SJSA1 (cell line): ENCODE measurements at places on chromosomes 13 and 19. TPM values are rescaled to one million over a fixed set of nuclear protein-coding genes. Genes with fewer than 3 reads are reported as not detected.

DNA sequence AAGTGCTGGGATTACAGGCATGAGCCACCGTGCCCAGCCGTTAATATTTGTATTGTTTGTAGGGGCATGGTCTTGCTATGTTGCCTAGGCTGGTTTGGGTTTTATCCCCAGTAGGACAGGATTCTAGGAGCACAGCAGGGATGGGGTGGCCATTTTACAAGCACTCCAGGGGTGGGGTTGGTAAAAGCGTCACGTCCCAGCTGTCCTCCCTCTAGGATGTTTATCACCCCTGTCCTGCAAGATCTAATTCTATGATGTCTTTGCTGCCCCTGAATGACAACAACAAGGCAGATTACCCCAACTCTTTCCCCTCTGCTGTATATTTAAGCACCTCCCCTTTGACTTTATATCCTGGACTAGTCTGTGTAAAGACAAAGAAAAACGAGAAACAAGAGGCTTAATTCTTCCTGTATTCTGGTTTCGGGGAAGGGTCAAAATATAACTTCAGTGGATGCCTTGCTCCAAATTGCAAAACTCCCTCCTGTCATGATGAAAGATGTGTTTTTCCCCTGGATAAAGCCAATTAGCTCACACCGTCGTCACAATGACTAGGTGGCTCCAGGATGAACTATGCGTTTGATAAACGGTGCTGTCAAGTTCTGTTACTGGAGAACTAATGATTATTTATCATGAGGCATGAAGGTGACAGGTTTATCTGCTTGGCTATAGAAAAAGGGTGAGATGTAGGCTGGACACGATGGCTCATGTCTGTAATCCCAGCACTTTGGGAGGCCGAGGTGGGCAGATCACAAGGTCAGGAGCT, 27.8 kb upstream of the OR1M1 start:
- DNase-seq, result no peak

GRCh38 chr13:28621449-28621848, 37.5 kb upstream of the POMP start:
- DNase-seq, result no peak

GRCh38 chr13:71394176-71394575, 472.8 kb downstream of the DACH1 start:
- no peak for DNase-seq

DNA sequence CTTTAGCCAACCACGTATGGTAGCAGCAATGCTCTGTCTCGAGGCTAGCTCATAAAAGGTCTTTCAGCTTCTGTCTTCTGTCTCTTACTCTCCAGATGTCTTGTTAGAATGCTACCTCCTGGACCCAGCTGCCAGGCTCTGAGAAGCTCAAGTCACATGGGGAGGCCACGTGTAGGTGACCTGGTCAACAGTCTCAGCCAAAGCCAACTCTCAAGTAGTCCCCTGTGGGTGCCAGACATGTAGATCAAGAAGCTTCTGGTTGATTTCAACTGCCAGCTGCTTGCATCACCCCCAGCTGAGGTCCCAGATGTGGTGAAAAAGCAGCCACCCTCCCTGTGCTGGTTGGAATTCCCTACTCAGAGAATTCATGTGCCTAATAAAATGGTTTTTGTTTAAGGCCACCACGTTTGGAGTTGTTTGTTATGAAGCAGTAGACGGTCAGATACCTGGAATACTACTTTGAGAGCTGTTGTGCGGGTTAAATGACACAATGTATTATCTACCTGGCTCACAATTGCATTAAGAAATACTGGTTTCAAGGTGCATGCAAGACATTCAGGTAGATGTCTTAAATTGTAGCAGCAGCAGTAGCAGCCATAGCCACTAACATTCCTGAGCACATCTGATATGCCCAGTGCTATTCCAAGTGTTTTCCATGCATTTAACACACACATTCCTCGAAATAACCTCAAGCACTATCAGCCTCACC, 131.0 kb upstream of the RFC3 start:
- DNase-seq, result no peak

Gene PGLYRP2
- not detected in 2 replicates for total RNA-seq

Gene FCHO1
- 0.63 TPM in 1 of 2 replicates, not detected in the other for total RNA-seq
